ENCODE measurements at places on chromosomes 7 and 10.

GRCh38 chr10:34821587-34822585, 6.8 kb upstream of the PARD3 start:
- no peak for DNase-seq

- no peak for DNase-seq
These were observed 20.8 kb upstream of the CDH23 start for GRCh38 chr10:71375952-71376351.

- no peak for DNase-seq
These were observed 89.6 kb downstream of the FZD1 start for GRCh38 chr7:91353848-91354247.

- DNase-seq: no peak
These were observed 83.3 kb upstream of the DNAJC1 start for GRCh38 chr10:22086730-22087401.

GRCh38 chr7:17130281-17131059, 168.0 kb upstream of the AHR start:
- no peak for DNase-seq

DNA sequence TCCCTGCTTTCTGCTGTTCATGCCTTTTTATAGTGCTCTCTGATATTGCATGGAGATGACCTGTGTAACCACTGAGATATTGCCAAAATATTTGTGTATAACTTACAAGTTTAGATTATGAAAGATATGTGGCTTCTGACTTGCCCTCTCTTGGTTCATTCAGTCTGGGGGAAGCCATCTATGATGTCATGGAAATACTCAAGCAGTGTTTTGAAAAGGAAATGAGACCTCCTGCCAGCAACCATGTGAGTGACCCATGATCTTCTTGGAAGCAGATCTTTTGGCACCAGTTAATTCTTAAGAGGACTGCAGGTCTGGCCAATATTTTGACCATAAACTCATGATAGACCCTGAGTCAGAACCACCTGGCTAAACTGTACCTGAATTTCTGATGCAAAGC, 183.0 kb downstream of the THSD7A start:
- no peak for DNase-seq

DNA sequence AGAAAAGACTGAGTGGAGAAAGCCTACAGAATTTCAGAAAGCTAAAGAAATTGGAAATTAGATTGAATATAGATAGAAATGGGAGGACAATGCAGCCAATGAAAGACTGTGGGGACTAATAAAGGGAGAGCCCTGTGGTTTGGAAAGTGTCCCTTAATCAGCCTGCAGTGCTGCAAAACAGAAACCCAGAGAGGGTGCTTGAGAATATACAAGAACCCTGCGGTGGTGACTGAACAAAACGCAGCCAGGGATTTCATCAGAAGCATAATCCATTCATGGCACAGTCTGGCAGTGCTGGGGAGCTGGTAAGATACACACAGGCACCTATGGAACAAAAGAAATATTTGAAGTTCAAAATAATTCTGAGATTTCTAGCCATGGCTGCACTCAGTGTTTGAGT, 19.1 kb downstream of the CEP41 start:
- peak; percentile 24 for DNase-seq

GRCh38 chr10:11381023-11381422, 230.4 kb downstream of the USP6NL start:
- DNase-seq: no peak

GRCh38 chr10:101225846-101226421, 3.3 kb downstream of the LBX1 start:
- no peak for DNase-seq

GRCh38 chr10:102643336-102644065, 778 bp upstream of the TRIM8 start:
- DNase-seq: peak; percentile 90

DNA sequence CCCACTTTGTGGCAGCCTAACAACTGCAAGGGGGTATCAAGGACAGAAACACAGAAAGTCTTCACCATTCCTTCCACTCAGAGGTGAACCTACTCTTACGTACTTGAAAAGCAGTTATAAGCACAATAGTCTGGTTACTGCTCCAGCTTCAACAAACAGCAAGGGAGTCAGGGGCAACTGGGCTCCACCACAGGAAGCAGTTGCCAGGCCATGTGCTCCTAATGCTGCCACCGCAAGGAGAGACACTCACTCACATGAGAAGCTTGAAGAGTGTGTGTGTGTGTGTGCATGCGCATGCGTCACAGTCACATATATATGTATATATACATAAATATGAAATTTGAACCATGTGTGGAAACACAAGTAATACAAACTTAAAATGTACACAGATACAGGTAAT, 65.5 kb downstream of the GRB10 start:
- DNase-seq: no peak

DNA sequence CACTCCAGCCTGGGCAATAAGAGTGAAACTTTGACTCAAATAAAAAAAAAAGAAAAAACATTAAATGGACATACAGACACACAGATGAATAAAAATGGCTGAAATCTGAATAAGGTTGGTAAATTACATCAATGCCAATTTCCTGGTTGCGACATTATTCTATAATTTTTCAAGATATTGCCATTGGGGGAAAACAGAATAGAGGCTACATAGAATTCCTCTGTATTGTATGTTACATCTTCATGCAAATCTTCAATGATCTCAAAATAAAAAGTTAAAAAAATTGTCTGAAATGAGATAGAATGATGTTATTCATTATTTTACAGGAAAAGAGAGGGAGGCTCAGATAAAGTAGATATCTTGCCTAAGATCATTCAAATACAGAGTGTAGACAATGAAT, 234.0 kb downstream of the SDHAF3 start:
- no peak for DNase-seq

- DNase-seq: peak; percentile 34
These were observed 55.6 kb downstream of the CHST15 start for GRCh38 chr10:124037784-124038183.

DNA sequence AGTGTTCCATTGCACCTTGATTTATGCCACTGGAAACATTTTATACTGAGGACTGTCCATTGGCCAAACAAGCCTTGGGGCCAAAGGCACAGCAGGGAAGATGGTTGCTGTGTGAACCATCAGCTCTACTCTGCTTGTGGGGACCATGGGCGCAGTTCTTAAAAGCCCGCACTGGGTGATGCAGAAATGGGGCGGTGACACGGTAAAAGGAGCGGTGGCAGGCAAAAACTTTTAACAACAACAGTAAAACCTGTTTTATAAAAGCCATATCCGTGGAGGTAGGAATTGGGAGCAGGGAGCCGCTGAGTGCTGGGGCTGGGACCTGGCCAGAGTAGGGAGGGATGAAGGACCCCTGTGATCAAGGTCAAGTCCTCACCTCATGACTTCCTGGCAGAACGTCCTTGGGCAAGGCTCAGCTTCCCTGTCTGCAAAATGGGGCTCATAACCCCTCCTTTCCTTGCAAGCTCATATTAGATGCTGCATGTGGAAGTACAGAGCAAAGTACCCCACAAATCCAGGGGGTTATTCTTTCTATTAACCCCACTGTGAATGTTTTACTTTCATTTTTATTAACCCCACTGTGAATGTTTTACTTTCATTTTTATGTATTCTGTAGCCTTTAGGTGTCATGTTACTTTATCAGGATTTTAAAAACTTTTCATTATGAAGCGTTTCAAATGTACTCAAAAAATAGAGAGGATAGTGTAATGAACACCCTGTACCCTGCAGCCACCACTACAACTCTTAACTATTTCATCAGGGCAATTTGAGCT, 78.3 kb downstream of the GRK5 start:
- DNase-seq: no peak

GRCh38 chr10:132521041-132521465, 16.5 kb upstream of the INPP5A start:
- no peak for DNase-seq

DNA sequence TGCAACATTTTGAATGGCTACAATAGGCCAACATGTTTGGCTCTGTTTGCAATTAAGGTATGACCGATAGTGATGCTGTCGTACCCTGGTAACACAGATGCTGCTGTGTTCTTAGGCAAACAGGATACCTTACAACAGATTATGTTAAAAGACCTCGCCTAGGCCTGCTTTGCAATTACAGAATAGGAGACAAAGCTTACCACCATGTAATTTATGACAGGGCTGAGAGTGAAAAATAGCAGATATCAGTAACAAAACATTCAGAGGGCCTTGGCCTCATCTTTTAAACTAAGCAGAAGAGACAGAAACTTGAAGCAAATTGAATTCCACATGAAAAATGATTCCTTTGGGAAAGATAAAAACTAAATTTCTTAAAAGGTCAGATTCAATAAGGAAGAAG, 29.4 kb upstream of the ABLIM1 start:
- DNase-seq: no peak

- no peak for DNase-seq
These were observed 129.1 kb upstream of the BTBD16 start for GRCh38 chr10:122141821-122142640.

- no peak for DNase-seq
These were observed 43.1 kb downstream of the CUX1 start for GRCh38 chr7:101860316-101861217.

DNA sequence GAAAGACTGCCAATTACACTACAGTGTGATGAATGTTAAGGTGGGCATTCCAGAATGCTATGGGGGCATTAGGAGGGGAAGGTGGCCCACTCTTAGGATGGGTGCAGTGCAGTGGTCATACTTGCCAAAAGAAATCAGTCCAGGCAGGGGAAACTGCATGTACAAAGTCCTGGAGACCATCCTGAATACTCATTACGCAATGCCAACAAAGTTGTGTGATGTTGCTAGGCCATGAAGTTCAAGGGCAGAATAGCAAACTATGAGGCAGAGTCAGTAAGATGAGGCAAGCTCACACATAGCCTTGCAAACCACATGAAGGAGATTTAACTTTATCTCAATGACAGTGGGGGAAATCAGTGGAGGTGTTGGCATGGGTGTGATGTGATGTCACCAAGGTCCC, 49.8 kb upstream of the SLC35B4 start:
- no peak for DNase-seq

DNA sequence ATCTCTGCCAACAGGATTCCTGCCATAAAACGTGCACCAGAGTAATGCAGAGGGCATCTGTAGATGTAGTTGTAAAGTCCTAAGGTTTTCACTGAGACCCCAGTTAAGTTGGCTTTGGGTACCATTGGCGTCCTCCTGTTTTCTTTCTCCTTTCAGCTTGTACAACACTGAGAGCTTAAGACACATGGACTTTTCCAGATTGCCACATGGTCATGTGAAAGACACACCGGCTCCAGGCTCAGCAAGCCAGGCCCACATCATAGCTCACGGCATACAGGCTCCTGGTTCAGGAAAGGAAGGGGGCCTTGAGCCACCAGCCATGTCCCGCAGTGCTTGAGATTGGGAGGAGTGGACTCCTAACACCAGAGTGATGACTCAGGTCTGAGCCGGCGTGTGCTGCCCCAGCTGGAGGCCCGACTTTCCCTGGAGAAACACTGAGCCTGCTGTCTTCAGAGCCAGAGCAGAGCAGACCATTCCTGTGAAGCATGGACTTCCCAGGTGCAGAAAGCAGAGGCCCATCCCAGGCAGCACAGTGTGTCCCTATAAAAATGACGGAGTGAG, 252.7 kb downstream of the PRPF18 start:
- DNase-seq: no peak

DNA sequence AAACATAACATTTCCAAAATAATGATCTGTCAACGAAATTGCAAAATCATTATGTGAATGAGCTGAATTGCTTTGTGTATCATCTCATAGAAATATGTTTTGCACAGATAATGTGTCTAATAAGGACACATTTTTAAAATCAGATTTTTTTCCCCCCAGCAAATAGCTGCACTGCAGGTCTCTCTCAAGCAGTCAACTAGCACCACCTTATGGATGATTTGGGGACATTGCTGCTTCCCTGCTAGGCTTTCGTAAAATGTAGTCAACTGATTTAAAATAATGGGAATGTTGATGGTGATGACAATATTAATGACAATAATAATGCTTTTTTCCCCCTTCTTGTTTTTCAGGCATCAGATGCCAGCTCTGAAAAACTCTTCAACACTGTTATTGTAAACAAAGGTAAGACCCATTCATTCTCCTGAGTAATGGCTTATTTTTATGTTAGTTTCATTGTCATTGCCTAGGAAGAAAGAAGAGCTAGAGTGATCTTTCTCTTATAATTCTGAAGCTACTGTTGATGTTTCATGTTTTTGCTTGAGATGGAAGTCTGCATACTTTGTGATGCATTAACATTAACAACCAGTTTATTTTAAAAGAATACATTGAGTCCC, 433.6 kb upstream of the GALNT17 start:
- DNase-seq: peak; percentile 73

DNA sequence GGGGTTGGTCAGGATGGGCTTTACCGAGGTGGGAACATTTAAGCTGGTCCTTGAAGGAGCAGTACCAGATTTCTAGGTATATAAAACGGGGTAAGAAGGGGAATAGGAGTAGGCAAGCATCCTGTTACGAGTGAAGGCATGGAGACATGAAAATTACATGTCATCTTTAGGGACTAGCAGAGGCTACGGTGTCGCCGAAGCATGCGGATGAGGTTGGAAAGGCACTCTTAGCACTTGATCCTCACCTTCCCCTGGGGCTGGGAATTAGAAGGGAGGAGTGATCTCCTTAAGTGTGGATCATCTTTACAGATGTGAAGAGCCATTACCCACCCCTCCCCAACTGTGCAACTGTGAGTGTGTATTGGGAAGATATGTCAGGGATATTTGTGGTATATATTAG, 13.8 kb upstream of the ZRANB1 start:
- no peak for DNase-seq

DNA sequence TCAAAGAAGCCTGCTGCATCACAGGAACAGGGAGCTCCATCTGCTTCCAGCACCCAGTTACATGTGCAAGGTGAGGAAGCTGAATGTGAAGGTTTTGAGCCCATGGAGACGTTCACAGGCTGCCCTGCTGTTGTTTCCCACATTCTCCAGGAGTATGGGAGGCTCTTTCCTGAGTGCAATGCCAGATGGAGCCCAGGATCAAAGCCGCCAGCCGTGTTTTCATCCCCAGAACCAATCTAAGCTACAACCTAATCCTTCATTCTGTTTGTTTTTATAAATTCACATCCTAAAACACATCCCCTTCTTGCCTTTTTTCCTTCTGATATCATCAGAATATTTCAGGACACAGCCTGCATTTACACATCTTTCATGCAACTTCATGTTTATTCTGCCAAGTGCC, 98.9 kb upstream of the PRR15 start:
- no peak for DNase-seq

DNA sequence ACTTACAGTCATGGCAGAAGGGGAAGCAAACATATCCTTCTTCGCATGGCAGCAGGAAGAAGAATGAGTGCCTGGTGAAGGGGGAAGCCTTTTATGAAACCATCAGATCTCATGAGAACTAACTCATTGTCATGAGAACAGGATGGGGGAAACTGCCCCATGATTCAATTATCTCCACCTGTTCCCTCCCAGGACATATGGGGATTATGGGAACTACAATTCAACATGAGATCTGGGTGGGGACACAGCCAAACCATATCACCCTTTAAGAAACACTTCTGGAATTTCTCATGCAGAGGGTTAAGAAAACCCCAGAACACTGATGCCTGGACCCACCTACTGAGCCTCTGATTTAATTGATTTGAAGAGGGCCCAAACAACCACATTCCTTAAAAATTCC, 63.3 kb upstream of the DNAJB12 start:
- no peak for DNase-seq

All from NB4 (cell line).